Mucosa of gallbladder (tissue), 1 donor: ENCODE measurements at places on chromosomes 5 and 9. TPM values are rescaled to one million over a fixed set of nuclear protein-coding genes. Genes with fewer than 3 reads are reported as not detected.

- DNase-seq, result no peak
Measured at GRCh38 chr5:172303162-172303561, 19.6 kb upstream of the UBTD2 start.

GRCh38 chr5:77337246-77337645 is 126.8 kb downstream of the PDE8B start:
- no peak for DNase-seq

GRCh38 chr5:142385194-142385593 is 60.4 kb upstream of the SPRY4 start:
- DNase-seq, result no peak

DNA sequence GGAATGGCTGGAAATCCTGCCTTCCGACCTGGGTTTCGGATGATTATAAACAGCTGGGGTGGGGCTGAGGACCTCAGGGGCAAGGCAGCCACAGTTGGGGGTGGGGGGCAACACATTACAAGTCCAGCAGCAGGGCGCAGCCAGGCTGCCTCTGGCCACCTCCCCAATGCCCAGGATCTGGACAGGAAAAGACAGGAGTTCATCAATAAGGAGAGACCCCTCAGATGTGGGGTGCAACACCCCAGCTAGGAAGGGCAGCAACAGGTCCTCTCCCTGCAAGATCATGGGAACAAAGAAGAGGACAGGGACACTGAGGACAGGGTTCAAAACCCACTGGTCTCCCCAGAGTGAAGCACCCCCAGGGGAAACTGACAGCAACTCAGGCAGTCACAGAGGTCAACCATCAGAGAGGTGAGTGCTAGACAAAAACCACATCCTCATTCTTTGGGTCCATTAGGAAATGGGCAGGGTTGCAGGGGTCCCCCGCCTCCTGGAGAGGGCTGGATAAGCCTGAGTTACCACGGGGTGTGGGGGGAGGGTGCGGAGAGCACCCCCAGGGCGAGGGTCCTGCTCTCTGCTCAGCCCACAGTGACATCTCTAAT is 33.5 kb downstream of the SEMA4D start:
- DNase-seq, result no peak

- no peak for DNase-seq
Measured at GRCh38 chr5:133687212-133688061, 75.1 kb upstream of the FSTL4 start.

- no peak for DNase-seq
Measured at GRCh38 chr5:143921525-143922311, 109.8 kb downstream of the HMHB1 start.

DNA sequence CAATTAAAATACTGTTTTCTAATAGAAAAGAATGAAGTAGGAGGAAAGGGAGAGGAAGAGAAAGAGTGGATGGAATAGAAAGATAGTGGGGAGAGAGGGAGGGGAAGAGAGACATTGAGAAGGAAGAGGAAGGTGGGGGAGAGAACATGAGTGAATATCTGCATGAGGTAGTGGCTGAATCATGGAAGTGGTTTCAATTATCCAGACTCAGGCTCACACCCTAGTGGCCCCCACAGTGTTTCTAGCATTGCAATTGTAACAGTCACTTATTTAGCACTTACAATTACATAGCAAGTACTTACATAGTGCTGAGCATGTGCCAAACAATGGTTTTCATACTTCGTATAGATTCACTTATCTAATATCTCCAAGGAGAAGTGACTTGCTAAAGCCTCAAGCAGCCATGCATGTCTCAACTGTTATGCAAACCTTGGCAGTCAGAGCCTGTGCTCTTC is 72.7 kb downstream of the CAST start:
- DNase-seq, result no peak

- DNase-seq, result no peak
Measured at GRCh38 chr5:90022002-90022710, 387.4 kb downstream of the CETN3 start.

GRCh38 chr9:127004946-127005769 is 90.6 kb downstream of the RALGPS1 start:
- DNase-seq, result no peak

DNA sequence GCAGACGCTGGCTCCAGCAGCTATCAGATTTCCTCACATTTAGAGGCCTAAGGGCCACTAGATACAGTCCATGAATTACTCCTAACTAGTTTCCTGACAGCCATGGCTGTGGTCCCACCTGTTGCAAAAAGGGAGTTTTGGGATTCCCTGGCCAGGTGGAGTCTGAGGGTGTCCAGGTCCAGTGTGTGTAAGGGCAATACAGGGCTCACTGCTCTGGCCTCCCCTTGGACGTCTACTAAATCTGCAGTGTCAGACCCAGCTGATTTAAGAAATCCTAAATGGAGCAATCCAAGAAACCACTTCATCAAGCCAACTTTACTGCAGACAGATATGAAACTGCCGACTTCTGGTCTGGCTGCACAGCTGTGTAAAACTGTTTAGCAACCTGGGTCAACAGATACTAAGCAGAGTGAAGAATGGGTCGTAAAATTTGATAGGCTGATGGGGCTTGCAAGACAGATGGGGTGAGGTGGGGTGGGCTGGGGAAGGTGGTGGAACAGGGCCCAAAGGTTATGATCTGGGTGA is 116.4 kb downstream of the GADD45G start:
- no peak for DNase-seq

DNA sequence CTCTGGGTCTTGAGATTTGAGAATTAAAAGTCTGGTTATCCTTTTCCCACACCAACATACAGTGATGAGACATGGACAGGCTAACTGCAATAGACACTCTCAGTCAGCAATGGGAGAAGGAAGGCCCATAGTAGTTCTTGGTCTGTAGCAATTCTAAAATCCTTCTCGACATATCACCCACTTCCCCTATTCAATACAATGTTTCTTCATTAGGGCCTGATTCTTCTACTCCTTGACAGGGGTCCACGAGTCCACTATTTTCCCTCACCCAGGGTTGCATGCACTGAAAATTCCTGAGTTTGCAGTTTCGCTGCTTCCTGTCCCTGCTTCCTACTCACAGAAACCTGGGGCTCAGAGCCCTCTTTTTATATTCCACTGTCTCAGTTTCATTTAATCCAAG is 402.8 kb downstream of the MAT2B start:
- DNase-seq, result no peak

- DNase-seq, result no peak
Measured at GRCh38 chr5:59921816-59922215, 28.3 kb upstream of the PDE4D start.

GRCh38 chr5:43652537-43653302 is 49.7 kb downstream of the NNT start:
- DNase-seq, result no peak

DNA sequence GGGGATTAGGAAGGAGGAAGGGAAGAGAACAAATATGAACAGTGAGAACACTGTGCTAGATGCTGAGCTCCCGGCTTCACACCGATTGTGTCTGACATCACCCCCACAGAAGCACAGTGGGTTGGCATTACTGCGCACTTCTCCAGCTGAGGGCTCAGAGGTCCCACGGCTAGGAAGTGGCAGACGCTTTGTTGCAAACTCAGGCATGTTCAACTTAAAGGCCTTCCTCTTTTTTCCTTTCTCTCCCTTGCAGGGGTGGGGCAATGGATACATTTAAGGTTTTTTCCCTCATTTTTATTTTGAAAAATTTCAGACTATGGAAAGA is 15.5 kb upstream of the SHB start:
- DNase-seq, result no peak

DNA sequence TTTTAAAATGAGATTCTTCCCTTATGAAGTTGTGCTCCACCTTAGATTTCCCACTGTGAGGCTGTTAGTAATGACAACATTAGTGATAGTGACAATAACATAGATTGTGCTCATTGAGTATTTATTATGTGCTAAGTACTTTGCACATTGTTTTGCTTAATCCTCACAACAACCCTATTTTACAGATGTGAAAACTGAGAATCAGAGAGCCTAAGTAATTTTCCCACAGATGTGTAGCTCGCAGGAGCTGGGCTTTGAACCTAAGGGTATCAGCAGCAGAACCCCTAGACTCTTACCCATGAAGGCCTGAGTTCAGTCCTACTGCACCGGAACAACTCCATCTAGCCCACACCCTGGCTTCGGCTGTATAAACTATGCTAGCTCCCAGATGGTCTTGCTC is 15.6 kb upstream of the ARAP3 start:
- no peak for DNase-seq

GRCh38 chr9:125393426-125393825 is 131.8 kb downstream of the GAPVD1 start:
- DNase-seq, result no peak

ARAP3 gene
- total RNA-seq, result 24.2 TPM

CARD19 gene
- total RNA-seq, result 45.2 TPM

SLC25A48 gene
- total RNA-seq, result 0.43 TPM

MAT2B gene
- total RNA-seq, result 65.3 TPM

PCDH12 gene
- total RNA-seq, result 3.6 TPM

PCDHGB1 gene
- 4.6 TPM for total RNA-seq

FREM1 gene
- 8.2 TPM for total RNA-seq
